HAP-1 (cell line): ENCODE measurements at places on chromosomes 13 and 19.
A peak's percentile ranks its signal among the peaks of the same experiment; 100 is the strongest.

- no peak for DNase-seq
Measured at GRCh38 chr19:33456845-33457220, 64.8 kb downstream of the PEPD start.

- peak; percentile 97 for DNase-seq
Measured at GRCh38 chr19:38361633-38362075, 12.7 kb upstream of the PSMD8 start.

- DNase-seq, result no peak
Measured at GRCh38 chr19:2638417-2638940, 64.0 kb downstream of the GNG7 start.

DNA sequence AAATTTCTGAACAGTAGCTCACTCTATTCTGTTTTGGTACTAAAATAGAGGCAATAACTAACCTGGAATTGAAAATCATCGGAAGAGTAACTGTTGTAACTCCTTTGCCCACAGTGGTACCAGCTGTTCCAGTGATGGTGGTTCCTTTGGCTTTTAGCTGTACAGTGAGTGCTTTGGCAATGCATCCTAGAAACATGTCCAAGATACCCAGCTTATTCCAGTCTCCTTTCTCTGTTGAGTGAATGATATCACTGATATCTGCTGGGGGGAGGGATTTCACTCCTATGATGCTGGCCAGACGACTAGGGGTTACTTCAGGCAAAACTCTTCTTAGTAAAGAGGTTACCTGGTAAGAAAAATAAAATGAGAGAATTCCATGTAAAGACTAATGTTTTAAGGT is 40.6 kb upstream of the FBXL3 start:
- DNase-seq, result no peak

DNA sequence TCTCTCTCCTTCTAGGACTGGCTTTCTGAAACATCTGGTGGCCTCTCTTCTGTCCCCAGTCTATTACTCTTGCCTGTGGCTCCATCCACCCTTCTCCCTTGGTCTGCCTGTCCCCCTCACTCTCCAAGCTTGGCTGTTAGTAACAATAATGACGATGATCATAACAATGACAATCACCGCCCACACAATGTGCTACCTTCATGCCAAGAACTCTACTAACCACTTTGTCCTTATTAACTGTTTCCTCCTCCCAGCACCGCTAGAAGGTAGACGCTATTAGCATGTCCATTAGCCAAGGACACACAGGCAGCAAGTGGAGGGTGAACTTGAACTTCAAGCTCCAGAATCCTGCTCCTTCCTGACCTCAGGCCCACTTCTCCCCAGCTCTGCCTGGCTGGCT is 2.7 kb downstream of the GYS1 start:
- no peak for DNase-seq
